Iris pigment epithelial cell (primary cell): ENCODE measurements at places on chromosomes 5 and 9.

GRCh38 chr9:29691758-29692407, 2118.6 kb upstream of the C9orf72 start:
- DNase-seq: peak; percentile 1

- DNase-seq: peak; percentile 67
These were observed 13.6 kb upstream of the ERMP1 start for GRCh38 chr9:5846501-5846921.

DNA sequence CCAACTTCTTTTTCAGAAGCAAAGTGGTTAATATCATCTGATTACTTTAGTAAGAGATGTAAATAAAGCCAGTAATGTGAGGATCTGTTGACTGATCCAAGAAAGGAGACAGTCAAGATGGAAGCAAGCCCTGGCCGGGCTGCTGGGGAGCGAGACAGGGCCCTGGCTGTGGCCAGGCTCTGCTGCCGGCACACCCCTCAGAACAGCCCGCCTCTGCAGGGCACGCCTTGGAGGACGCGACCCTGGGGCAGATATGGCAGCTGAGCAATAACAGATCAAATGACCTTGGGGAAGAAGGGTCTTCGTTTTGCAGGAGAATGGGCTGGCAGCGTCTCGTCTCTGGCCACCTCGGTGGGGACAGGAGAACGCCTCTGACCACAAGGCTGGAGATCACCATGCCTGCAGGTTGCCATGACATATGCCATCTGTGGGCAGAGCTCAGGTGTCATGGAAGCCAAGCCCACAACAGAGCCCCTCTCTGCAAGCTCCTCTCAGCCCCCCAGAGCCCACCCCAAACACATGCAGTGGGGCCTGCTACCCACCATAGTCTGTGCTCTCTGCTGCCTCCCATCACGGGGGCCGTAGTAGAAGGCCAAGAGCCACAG, 206.5 kb downstream of the FANCC start:
- no peak for DNase-seq

DNA sequence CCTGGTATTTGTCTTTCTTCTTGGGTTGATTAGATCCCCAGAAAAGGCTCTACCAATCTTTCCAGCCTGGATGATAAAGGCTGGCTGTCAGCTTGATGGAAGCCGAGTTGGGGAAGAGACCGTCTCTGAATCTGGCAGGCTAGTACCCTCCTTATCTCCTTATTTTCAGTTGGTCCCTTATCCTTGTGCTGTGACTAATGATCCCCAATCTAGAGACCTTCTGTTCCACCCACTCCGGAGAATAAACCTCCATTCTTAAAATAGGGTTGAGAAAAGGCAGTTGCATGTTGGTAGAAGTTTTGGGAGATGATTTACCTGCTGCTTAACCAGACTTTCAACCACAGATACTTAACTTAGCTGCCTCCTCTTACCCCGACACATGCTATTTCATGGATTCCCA, 52.3 kb downstream of the PRKACG start:
- no peak for DNase-seq

- no peak for DNase-seq
These were observed 20.6 kb downstream of the ZSWIM6 start for GRCh38 chr5:61352612-61353156.

GRCh38 chr9:88604836-88605511, 70.0 kb downstream of the NXNL2 start:
- DNase-seq: no peak

DNA sequence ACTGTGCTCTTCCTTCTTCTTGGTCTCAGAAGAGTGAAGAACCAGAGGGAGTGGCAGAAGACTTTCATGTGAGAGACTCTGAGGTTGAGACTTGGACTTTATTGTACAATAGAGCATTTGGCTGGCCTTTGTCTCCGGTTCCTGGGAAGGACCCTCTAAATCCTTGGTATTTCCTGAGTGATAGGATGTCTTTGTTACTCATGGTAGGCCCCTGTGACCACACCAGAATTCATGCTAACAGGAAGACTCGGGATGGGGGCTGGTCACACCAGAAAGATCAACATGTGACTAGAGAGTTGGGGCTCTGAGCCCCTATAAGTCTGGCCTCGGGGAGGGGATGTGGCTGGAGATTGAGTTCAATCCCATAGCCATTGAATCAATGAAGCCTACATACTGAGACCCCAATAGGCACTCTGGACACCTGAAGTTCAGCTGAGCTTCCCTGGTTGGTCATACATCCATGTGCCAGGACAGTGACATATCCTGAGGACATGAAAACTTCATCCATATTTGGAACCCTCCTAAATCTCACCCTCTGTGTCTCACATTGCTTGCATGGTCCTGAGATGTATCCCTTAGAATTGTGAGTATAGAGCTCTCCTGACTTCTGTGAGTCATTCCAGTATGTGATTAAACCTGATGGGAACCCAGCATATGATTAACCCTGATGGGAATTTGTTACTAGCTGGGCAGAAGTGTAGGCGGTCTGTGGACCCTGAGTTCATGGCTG, 201.7 kb downstream of the GADD45G start:
- DNase-seq: peak; percentile 25

DNA sequence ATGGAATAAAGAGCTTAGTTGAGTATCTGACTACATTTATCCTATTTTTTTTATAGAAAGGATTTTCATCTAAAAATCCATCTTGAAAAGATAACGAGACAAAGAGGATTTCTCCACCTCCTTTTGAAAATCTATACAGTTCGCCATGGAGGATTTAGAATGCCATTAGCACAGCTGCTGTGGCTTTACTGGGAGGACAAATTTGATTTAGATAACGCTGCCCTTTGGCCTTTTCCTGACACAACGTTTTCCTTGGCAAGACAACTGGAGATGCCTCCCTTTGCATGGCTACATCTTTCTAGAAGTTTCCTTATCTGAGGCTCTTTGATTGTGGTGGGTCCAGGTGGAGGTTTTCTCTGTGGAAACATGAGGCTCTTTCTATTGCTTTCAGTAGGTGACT, 146.7 kb upstream of the KLF9 start:
- no peak for DNase-seq

- DNase-seq: peak; percentile 83
These were observed 33.2 kb downstream of the CSF1R start for GRCh38 chr5:150052956-150053712.

- DNase-seq: no peak
These were observed 86.1 kb downstream of the TMEM167A start for GRCh38 chr5:82991059-82991458.

GRCh38 chr9:91150998-91151717, 210.6 kb downstream of the AUH start:
- peak; percentile 95 for DNase-seq

DNA sequence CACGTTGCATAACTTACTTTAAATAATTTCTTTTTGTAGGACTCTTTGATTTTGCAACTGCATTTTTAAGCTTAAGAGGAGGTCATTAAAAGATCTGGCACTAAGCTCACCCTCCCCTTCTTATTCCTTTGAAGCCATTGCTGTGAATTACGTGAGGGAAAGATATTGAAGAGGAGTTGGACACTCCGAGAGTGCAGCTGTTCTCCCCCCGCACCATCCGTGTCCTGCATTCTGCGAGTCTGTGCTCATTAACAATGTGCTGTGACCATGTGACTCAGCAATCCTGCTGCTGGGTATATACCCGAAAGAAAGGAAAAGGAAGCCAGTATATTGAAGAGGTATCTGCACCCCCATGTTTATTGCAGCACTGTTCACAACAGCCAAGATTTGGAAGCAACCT, 40.0 kb downstream of the NXNL2 start:
- DNase-seq: peak; percentile 50

GRCh38 chr9:131101207-131101964, 5.1 kb downstream of the AIF1L start:
- DNase-seq: no peak

GRCh38 chr9:38003230-38003629, 65.8 kb downstream of the SHB start:
- no peak for DNase-seq

GRCh38 chr9:123290764-123291163, 22.4 kb upstream of the STRBP start:
- DNase-seq: no peak
